ENCODE measurements at places on chromosomes 3 and 15.

DNA sequence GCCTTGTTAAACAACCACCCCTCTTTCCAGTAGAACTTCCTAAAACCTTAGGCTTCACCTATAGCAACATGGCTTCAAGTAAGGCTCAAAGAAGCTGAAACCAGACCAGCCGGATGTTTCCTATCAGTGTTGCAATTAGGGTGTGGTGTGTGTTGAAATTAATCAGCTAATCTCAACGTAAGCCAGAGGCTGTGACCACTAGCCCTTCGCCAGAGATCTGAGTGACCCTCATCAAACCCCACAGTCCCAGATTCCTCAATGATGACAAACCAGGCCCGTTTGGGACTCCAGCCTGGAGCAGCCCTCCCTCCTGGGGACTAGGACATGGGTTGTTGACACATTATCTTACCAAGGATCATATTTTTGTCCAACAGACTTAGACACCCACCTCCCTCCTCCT, 27.3 kb downstream of the CYP11A1 start:
- no peak for DNase-seq

GRCh38 chr3:67198374-67198773, 200.3 kb downstream of the KBTBD8 start:
- DNase-seq: no peak

DNA sequence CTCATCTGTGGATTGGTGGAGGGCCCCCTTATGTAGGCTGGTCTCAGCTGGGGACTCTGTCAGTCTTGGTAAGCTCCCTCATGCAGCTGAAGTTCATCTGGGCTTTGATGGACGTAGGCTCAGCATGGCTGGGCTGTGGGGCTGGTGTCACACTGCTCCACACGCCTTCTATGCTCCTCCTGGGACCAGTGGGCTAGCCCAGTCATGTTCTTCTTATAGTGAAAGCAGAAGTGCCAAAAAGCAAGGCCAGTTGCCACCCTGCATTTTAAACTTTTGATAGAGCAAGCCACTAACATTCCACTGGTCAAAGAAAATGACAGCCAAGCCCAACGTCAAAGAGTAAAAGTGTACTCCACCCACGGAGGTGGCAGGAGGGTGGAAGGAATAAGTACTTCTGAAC, 165.5 kb downstream of the MEX3B start:
- DNase-seq: no peak

DNA sequence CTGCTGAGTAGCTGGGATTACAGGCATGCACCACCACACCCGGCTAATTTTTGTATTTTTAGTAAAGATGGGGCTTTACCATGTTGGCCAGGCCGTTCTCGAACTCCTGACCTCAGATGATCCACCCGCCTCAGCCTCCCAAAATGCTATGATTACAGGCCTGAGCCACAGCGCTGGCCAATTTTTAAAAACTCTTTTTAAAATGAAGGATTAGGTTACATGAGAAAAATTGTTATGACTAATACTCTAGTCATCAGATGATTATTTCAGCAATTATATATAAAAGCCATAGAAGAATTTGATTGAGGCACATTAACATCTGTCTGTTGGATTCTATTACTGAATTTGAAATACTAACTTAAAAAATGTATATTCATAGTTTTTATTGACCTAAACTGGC, 134.1 kb upstream of the MNS1 start:
- no peak for DNase-seq

GRCh38 chr3:150721285-150722130, 17.8 kb upstream of the ERICH6 start:
- no peak for DNase-seq
